Esophagus squamous epithelium (tissue), 5 donors: ENCODE measurements at places on chromosomes 11 and 22.

- no peak for DNase-seq
Observed at GRCh38 chr22:37545703-37546436, 14.4 kb upstream of the CDC42EP1 start.

- no peak for DNase-seq
Observed at GRCh38 chr22:24587251-24587650, 5.6 kb downstream of the LRRC75B start.

- DNase-seq = no peak
Observed at GRCh38 chr22:42617155-42617983, 2.7 kb upstream of the POLDIP3 start.

DNA sequence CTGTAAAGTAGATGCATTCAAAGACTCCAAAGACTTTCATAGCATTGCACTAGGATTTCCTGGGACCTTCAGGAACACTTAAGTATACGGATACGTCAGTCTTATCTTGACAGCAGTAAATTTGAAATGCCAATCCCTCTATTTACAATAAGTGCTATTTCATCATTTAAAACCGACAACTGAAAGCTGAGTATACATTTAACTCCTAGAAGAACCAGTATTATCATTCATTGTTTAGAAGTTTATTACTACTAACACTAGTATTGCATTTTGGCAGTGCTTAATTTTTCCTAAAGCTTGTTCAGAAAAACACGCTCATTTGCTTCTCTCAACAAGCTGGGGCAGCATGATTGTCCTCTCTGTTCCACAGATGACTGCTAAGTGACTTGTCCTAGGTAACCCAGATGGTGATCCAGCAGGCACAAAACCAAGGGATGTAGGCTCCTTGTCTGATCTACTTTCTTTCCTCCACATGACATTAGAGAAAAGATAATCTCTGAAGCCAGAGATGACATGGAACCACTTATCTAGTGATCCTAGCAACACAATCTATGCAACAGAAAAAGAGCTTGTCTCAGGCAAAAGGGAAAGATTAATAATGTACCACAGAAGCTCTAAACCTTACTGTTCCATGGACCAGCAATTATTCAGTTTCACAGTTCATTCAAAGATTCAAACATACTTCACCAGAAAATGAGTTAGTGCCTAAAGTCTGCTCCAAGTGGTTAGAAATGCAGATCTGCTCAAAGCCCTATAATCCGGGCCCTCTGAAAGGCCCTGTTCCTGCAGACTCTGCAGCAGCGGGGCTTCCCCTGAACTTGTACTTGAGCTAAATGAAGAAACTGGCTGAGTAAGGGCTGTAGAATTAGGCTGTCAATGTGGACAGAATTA, 5.2 kb downstream of the MAML2 start:
- DNase-seq = no peak

- no peak for DNase-seq
Observed at GRCh38 chr22:48736593-48737460, 1090.8 kb downstream of the BRD1 start.

DNA sequence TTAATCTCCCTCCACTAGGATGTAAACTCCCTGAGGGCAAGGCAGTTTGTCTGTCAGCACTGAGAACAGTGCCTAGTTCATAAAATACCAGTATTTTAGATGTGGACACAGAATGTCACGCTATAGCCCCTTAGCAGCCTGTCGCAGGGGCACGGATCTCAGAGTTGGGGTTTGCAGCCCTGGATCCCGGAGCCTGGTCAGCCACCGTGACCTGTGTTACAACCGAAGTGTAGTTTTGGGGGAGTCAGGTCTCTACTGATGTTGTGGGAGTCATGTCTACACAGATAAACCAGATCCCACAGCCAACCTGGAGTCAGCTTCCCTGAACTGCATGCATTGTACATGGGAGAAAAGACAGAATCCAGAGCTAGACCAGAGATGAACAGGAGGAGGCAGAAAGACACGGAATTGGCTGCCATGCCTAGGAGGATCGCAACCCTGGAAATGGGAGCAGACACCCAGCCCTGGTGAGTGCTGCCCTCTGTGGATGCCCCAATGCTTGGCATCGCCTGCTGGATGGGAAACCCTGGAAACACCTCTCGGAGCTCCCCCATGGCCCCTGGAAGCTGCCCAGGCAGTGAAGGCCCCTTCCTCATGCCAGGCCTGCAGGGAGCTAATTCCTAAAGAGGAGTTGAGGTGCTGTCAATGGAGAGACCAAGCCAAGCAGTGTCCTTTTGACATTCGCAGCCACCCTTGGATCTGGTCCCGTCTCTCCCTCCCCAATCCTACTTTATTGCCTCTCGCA, 851.3 kb downstream of the TBC1D22A start:
- no peak for DNase-seq

DNA sequence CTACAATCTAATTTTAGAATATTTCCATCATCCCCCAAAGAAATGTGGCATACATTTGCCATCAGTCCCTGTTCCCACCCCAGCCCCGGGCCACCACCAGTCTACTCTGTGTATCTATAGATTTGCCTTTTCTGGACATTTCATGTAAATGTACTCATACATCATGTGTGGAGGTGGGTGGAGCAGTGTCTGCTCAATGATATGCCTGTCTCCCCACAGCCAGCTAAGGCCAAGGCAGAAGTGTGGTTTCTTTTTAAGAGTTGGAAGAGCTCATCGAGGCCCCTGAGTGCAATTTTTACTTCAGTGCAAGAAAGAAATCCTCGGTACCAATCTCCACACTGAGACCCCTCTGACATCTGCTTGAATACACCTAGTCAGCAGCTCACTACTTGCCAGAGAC, 80.5 kb downstream of the TP53I11 start:
- no peak for DNase-seq

- no peak for DNase-seq
Observed at GRCh38 chr11:19892876-19893275, 180.2 kb downstream of the NAV2 start.

DNA sequence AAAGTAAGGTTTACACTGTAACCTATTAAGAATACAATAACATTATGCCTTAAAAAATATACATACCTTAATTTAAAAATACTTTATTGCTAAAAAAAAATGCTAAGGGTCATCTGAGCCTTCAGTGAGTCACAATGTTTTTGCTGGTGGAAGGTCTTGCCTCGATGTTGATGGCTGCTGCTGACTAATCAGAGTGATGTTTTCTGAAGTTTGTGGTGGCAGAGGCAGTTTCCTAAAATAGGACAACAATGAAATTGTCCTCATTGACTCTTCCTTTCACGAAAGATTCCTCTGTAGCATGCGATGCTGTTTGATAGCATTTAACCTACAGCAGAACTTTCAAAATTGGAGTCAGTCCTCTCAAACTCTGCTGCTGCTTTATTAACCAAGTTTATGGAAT, 97.6 kb downstream of the FAT3 start:
- no peak for DNase-seq

- DNase-seq = no peak
Observed at GRCh38 chr22:49021131-49021925, 806.3 kb downstream of the BRD1 start.

DNA sequence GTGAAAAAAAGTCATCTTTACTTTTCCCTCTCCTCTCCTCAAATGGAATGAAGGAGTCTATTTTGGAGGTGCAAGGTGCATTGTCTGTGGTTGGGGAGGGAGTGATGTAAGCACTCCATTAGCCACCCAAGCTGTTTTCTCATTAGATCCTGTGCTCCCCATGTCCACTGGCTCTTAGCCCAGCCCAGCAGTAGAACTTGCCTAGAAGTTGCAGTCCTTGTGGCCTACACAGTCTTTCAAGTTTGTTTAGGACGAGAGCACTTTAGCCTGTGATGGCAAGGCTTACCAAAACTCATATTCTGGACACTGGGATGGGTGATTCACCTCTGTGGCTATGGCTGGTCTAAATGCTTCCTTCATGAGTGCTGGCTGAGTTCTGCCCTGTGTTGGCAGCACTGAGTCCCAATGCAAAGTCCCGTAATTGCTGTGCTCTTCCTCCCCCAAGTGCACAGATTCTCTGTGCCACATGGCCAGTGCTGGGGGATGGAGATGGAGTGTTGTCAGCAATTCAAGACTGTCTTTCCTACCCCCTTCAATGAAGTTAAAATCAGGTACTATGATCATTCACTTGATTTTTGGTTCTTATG, 15.8 kb downstream of the SLC22A25 start:
- no peak for DNase-seq

- no peak for DNase-seq
Observed at GRCh38 chr11:118819334-118820024, 28.5 kb upstream of the DDX6 start.

- DNase-seq = no peak
Observed at GRCh38 chr11:11253995-11254394, 99.1 kb downstream of the CSNK2A3 start.

- DNase-seq = no peak
Observed at GRCh38 chr11:73564903-73565302, 33.0 kb downstream of the FAM168A start.

- no peak for DNase-seq
Observed at GRCh38 chr11:6096417-6096816, 11.1 kb upstream of the OR56B4 start.

- DNase-seq = no peak
Observed at GRCh38 chr22:37044634-37045625, 6.6 kb upstream of the KCTD17 start.

DNA sequence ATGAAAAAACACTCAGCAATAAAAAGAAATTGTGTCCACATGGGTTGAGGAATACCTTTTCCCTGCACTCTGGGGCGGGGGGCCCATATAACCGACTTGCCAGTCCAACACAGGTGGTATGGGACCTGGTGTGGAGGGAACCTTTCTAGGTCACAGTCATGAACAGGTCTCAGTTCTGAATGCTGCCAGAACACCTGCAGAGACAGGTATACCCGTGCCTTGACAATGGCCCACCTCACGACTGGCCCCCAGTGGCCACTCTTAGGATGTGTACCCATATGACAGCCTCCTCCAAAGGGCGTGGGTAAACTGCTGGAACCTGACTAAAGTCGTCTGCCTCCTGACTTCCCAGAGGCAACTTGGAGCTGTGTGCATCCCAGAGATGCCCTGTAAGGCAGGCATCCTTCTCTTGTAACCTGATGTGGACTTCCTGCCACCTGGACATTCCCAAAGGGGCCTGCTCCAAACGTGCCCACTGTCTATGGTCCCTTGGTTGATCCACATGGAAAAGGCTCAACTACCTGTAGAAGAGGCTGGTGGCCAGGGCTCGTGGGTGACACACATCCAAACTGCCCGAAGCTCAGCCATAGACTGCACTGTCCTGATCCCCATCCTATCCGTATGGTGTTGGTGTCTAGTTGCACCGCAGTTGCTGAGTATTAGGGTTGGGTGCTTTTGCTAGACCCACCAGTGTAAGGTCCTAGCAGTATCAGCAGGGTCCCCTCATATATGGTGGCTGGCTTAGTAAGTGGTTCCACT, 859.3 kb downstream of the BRD1 start:
- no peak for DNase-seq

DNA sequence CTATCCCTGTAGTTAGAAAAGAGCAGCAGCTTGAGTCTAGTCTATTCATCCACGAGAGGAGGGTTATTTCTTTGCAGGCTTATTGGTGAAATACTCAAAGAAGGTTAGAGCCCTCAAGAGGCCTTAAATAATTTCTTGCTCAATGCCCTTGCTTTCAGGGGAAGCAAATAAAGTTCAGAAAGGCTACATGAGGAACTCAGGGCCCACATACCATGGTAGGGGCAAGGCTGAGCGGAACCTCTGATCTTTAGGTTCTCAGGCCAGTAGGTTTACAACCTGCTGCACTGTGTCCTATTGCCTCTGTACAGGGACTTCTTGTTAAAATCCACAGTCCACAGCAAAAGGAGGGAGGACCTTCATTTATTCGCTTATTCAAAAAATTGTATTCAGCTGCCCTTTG, 101.7 kb downstream of the ADAMTS15 start:
- DNase-seq = no peak

GRCh38 chr22:24154826-24155225, 26.5 kb upstream of the SUSD2 start:
- DNase-seq = no peak

DNA sequence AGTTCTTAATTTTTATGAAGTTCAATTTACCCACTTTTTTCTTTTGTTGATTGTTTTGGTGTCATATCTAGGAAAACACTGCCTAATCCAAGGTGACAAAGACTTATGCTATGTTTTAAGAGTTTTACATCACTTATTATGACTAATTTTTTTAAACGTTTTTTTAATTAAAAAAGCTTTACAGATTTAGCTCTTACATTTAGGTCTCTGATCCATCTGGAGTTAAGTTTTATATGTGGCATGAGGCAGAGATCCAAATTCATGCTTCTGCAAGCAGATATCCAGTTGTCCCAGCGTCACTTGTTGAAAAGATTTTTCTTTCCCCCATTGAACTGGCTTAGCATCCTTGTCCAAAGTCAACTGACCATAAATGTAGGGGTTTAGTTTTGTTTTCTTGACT, 72.6 kb downstream of the PACSIN2 start:
- no peak for DNase-seq

GRCh38 chr22:44129619-44129976, 51.1 kb upstream of the PARVG start:
- no peak for DNase-seq

DNA sequence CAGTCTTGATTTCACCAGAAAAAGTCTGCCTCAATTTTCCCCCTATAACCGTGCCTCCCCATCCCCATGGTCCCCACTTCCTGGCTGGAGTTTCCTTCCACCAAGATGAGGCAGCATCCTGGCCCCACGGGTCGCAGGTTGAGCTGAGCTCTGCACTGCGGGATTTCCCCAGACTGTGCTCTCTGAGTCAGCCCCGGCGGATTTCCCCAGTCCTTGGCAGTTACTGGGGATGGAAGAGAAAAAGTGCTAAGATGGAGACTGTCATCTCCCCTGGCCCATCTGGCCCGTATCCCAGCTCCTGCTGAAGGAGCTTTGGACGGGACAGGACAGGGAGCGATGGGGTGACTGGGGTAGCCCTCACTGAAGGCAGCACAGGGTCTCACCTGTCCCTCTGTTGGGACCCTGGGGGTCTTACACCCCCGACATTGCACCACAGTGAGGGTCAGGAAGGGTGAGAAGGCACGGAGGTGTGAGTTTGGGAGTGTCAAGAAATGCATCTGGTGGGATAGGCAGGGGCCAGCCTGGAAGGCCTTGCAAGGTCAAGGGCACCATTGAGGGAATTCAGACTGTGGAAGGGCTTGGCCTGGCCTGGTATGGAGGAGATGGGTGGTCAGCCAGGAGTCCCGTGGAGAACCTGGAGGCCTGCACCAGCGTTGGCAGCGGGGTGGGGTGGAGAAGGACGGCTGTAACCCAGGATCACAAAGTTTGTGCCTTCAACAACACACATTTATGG, 36.5 kb downstream of the NADSYN1 start:
- no peak for DNase-seq

DNA sequence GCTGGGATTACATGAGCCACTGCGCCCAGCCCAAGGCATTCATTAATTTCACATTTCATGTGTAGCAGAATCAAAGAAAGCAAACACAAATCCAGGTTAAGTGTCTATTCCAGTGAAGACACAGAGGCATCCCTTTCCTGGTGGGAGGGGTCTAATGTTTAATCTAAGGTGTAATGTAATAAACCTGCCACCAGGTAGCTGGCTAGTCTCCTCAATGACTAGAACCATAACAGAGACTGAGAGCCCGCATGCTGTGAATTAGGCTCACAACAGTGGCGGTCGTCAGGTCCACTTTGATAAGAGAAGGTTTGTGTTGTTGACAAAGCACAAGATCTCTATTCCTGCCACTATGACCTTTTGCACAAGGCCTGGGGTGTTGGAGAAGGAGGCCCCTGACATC, 64.2 kb upstream of the ADA2 start:
- DNase-seq = no peak
